ENCODE measurements at places on chromosomes 5 and 9. TPM values are rescaled to one million over a fixed set of nuclear protein-coding genes. Genes with fewer than 3 reads are reported as not detected.

DNA sequence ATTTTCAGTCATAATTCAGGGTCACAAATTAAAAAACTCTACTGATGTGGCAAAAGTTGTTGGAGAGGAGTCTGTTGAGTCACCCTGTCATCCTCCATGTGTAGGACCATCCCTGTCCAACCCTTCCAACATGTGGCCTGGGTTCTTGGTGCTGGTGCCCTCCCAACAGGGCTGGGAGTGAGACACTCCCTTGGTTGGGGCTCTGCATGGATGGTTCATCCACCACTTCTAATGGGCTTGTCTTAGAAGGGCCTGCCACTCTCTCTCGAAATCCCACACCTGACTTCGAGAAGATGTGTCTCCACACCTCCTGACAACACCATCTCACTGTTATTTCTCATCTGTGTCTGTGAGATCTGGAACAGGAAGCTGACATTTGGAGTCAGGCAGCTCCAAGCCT, 312.2 kb upstream of the IRX4 start:
- H3K27ac ChIP-seq: no peak overlapping the region
- H3K4me1 ChIP-seq: no peaks in the 10 kb centered on the region
- H3K27me3 ChIP-seq: no peaks in the 10 kb centered on the region
- no peak overlapping the region for H3K4me3 ChIP-seq
- H3K36me3 ChIP-seq: no peaks in the 10 kb centered on the region

DNA sequence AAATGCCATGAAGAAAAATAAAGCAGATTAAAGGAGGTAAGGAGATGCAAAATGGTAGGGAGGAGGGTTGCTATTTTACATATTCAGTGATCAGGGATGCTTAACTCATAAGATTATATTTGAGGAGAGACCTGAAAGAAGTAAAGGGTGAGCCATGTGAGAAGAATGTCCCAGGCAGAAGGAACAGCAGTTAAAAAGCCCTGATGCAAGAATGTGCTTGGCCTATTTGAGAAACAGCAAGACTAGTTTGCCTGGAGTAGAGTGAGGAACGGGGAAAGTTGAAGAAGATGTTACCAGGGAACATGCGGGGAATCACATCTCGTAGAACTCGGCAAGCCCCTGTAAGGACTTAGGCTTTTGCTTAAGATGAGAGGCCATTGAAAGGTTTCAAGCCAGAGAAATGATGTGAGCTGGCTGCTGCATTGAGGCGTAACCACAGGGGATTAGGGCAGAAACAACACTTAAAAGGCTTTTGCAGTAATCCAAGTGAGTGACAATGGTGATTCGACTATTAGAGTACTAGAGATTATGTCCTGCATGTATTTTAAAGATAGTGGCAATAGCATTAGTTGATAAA, 198.7 kb downstream of the VPS13A start:
- no peaks in the 10 kb centered on the region for H3K27me3 ChIP-seq
- peaks cover 8% of the 10 kb centered on the region for H3K36me3 ChIP-seq
- H3K4me3 ChIP-seq: no peak overlapping the region
- DNase-seq: no peak
- H3K27ac ChIP-seq: no peak overlapping the region

DNA sequence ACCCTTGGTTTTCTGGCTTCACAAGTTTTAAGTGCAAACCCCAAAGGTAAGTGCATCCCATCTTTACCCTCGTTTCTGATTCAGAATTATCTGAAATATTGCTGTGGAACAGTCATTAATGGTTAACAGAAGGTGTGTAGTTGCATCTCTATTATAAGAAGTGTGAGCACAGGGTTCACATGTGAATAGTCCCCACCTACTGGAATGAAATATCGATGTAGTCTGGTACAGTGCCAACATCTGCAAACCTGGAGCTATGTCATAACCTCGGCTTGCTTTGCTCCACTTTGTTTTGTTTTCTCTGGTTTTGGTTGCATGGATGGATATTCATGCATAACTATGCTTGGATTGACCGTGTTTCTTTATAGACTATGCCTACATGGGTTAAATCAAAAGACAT, 12.6 kb downstream of the HTR4 start:
- H3K36me3 ChIP-seq: no peaks in the 10 kb centered on the region
- no peak overlapping the region for H3K27ac ChIP-seq
- DNase-seq: no peak
- H3K27me3 ChIP-seq: peaks cover 10% of the 10 kb centered on the region
- no peaks in the 10 kb centered on the region for H3K4me1 ChIP-seq

- no peak for DNase-seq
- no peaks in the 10 kb centered on the region for H3K36me3 ChIP-seq
- no peak overlapping the region for H3K27ac ChIP-seq
- H3K27me3 ChIP-seq: no peaks in the 10 kb centered on the region
These were observed 375.1 kb upstream of the ST8SIA4 start for GRCh38 chr5:101278011-101278687.

DNA sequence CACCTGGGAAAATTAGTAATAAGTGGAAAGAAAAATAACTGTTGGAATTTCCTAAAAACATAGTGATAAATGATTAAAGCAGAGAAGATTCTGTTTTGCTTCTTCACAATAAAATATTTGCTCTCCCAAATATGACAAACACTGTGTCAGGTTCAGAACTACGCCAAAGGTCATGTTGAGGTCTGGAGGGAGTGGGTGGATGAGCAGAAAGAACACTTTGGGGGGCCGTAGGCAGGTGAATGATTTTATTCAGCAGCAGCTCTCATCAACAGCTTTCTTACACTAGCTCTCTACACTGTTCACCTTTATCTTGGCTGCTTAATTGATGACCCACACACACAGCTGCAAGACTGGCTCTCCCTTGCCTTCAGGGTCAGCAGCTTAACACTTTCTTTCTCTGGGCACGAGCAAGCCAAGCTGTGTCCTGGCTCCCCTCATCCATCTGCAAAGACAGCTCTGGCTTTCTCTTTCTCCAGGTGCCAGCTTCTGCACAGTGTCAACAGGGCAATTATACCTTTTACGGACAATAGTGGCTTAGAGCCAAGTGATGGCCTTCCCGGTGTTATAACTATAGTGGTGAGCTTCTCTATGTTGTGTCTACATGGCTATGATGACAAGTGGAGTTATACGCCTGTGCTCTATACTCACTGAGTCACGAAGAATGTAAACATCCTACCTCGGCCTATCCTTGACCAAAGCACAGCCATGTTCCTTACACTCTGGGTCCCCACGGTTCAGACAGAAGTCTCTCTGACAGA, 18.9 kb upstream of the GPX8 start:
- peaks cover 35% of the 10 kb centered on the region for H3K4me1 ChIP-seq
- peak overlapping the region; percentile 19 for H3K27ac ChIP-seq
- H3K27me3 ChIP-seq: peaks cover 4% of the 10 kb centered on the region
- peaks cover 13% of the 10 kb centered on the region for H3K36me3 ChIP-seq

- H3K36me3 ChIP-seq: no peaks in the 10 kb centered on the region
- no peak for DNase-seq
- H3K4me1 ChIP-seq: no peaks in the 10 kb centered on the region
- H3K27me3 ChIP-seq: peaks cover 5% of the 10 kb centered on the region
- no peak overlapping the region for H3K4me3 ChIP-seq
These were observed 52.1 kb downstream of the GDNF start for GRCh38 chr5:37787742-37788141.

DNA sequence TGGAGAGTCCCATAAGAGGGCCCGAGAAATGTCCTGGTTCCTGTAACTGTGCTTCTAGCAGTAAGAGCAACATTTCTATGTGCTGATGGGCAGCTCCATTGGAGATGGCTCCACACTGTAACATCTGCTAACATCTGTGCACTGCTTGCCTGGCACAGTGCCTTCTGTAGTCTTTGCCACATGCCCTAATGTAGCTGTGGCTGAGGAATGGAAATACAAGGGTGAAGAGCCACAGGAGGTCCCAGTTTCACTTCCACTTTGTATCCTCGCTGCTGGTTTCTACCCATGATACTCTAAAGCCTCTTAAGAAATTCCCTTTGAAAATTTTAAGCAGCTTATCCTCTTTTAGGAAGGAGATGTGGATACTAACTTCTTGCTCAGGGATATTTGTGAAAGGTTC, 97.4 kb downstream of the HOMER1 start:
- no peak overlapping the region for H3K4me3 ChIP-seq
- peaks cover 7% of the 10 kb centered on the region for H3K4me1 ChIP-seq
- no peaks in the 10 kb centered on the region for H3K27me3 ChIP-seq
- H3K27ac ChIP-seq: no peak overlapping the region
- no peak for DNase-seq
- H3K36me3 ChIP-seq: no peaks in the 10 kb centered on the region

DNA sequence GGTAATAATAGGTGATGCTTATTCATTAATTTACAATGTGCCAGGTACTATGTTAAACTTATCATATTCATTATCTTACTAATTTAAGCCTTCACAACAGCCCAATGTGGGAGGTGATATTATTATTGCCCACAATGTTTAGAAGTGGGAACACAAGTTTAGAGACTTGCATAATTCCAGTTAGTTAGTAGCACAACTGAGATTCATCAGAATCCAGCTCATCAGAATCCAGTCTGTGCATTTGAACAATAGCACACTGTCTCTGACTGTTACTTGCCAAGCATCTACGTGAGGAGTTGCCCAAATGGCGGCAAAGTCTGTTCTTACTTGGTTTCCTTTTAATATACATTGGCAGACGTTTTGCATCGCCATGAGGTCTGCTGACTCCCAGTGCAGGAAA, 110.9 kb upstream of the BASP1 start:
- H3K27ac ChIP-seq: no peak overlapping the region
- DNase-seq: no peak
- no peaks in the 10 kb centered on the region for H3K36me3 ChIP-seq
- no peak overlapping the region for H3K4me3 ChIP-seq
- no peaks in the 10 kb centered on the region for H3K27me3 ChIP-seq

DNA sequence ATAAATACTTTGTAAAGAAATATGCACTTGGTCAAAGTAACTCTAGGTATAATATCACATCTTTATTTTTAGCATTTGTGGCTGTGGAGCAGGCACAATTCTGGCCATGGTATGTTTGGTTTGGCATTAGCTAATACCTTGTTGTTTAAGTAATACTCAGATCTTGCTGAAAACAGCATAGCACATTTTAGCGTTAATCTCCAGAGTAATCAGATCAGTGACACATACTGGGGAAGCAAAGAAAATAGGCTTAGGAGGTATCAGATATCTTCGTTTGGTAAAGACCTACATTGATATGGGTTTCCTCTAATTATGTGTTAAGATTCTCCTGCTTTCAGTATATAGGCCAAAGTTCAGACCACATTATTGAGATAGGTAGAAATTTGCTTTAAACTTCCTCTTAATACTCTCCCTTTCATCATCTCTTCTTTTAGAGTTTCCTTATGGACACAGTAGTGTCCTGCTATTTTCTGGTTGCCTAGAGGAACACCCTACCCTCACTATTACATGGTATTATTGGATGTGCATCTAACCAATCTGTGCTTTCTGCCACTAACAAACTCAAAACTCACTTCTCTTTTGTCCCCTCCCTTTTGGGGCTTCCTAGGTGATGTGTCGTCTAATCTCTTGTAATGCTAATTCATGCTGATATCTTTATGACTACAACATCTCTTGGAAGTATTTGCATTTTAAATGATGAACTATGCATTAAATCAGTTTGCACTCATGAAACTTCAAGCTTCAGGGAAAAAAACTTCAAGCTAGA, 437.3 kb upstream of the ADAMTSL1 start:
- H3K4me1 ChIP-seq: no peaks in the 10 kb centered on the region
- no peak overlapping the region for H3K4me3 ChIP-seq
- DNase-seq: no peak
- H3K36me3 ChIP-seq: no peaks in the 10 kb centered on the region

DNA sequence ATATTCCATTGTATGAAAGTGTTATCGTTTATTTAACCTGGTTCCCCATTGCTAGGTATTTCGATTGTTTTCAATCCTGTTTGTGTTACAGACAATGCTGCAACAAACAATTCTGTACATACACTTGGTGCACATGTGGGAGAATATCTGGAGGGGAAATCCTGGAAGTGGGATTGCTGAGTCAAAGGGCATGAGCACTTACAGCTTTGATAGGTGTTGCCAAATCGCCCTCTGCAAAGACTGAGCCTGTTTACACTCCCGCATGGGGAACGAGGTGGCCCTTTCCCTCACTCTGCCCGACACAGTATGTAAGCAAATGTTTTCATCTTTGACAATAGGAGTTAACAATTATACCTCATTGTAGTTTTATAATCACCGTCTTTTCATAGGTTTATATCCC, 66.2 kb downstream of the PDE6A start:
- H3K27ac ChIP-seq: no peak overlapping the region
- H3K4me1 ChIP-seq: no peaks in the 10 kb centered on the region
- no peak overlapping the region for H3K4me3 ChIP-seq

GRCh38 chr5:74342948-74343682, 297.4 kb downstream of the ENC1 start:
- no peak overlapping the region for H3K4me3 ChIP-seq
- DNase-seq: no peak
- no peaks in the 10 kb centered on the region for H3K36me3 ChIP-seq
- H3K4me1 ChIP-seq: no peaks in the 10 kb centered on the region
- H3K27me3 ChIP-seq: peaks cover 8% of the 10 kb centered on the region

DNA sequence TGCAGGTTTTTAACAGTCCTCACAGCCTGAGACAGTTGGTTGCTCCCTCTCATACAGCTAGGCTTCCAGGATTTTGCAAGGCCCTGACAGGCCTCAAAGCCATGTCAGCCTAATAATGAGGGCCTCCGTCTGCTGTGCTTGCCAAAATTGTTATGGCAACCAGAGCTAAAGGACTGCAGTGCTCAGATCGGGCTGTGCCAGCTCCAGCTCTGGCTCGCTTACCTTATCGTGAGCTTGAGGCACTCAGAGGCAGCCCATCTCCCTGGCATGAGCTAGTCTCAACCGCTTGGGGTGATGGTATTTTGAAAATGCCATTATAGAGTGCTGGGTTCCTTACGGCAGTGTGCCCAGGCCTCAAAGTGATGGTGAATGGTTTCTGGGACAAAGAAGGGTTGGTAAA, 8.4 kb downstream of the MTAP start:
- no peak overlapping the region for H3K27ac ChIP-seq
- H3K27me3 ChIP-seq: no peaks in the 10 kb centered on the region
- no peak for DNase-seq

- no peak overlapping the region for H3K27ac ChIP-seq
- H3K27me3 ChIP-seq: no peaks in the 10 kb centered on the region
- no peaks in the 10 kb centered on the region for H3K36me3 ChIP-seq
- H3K4me1 ChIP-seq: no peaks in the 10 kb centered on the region
- DNase-seq: no peak
- H3K4me3 ChIP-seq: no peak overlapping the region
These were observed 524.8 kb downstream of the PRR16 start for GRCh38 chr5:120988941-120989340.

- H3K36me3 ChIP-seq: no peaks in the 10 kb centered on the region
- no peaks in the 10 kb centered on the region for H3K4me1 ChIP-seq
- H3K27me3 ChIP-seq: no peaks in the 10 kb centered on the region
- H3K4me3 ChIP-seq: no peak overlapping the region
- H3K27ac ChIP-seq: no peak overlapping the region
- DNase-seq: no peak
These were observed 510.3 kb upstream of the KLF4 start for GRCh38 chr9:107999890-108000289.

DNA sequence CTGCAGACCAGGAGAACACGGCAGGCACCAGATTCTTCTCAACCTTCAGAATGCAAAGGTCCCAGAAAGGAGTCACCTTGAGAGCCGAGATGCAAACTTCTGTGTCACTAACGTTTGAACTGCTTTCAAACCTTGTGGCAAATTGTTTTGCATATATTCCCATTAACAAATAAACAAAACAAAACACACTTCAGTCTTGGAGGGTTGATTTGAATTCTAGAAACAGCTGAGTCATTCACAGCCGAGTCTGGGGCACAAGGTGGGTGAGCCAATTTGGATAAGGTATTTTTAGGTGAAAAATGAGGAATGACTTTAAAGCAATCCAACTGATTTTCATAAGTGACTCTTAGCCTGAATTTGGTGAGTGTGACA, 38.8 kb upstream of the ANKRD33B start:
- H3K27ac ChIP-seq: no peak overlapping the region
- no peak overlapping the region for H3K4me3 ChIP-seq
- no peak for DNase-seq

Gene TSSK1B
- not detected for total RNA-seq

Gene C5orf63
- total RNA-seq: 4.0 TPM

Gene EXOC3
- 59.6 TPM for total RNA-seq

Gene KCNIP1
- not detected for total RNA-seq

Gene SLC6A7
- not detected for total RNA-seq

Gene MEGF10
- total RNA-seq: not detected

Measured in activated T-helper 1 cell treated with anti-CD3 and anti-CD28 coated beads, Interleukin-12 subunit alpha, Interleukin-12 subunit beta, Interleukin-2, Interleukin-4 antibody, amounts not matched to agents 30 ng/mL and 10 ng/mL and 1 ng/mL, durations not matched to agents 14 hours and 24 hours and 36 hours (primary cell).